NCI-H2171 (cell line): ENCODE measurements at places on chromosomes 12 and 14.

- no peak for DNase-seq
These were observed 8.5 kb downstream of the SLC17A8 start for GRCh38 chr12:100365411-100365810.

DNA sequence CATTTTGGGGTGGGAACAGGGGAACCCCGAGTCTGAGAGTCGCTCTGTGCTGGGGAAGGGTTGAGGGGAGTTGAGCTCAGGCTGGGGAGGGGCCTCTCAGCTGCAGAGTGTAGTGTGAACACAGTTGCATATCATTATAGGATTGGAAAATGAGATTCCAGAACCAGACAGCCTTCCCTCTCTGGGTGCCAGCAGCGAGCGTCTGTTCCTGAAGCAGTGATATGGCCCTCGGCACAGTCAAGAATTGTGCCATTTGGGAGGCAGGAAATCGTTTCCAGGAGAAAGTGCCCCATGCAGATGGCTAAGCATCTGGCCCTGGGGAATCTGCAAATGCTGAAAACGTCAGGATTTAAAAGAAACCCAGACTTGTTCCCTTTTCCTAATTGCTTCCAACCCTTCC, 70.4 kb upstream of the SFSWAP start:
- DNase-seq, result peak; percentile 58

- no peak for DNase-seq
These were observed 368.6 kb downstream of the BCL11B start for GRCh38 chr14:98903371-98903770.

DNA sequence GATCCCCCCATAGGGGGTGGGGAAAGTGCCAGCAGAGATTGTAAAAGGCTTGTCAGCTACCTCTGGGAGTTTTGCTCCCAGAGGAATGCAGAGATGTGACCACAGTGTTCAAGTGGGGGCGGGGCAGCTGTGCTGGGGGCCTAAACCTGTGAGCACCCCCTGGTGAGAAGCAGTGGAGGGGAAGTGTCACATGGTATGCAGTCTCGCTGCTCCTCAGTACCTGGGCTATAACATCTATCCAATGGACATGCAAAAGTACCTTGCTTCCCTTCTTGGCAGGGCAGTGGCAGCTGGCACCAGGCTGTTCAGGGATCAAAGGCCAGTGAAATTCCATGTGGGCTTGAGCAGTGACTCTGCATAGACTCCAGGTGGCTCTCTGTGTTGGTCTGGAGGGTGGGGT, 20.3 kb downstream of the OR4K2 start:
- no peak for DNase-seq

- peak; percentile 45 for DNase-seq
These were observed 22.1 kb upstream of the NINJ2 start for GRCh38 chr12:685388-685787.

DNA sequence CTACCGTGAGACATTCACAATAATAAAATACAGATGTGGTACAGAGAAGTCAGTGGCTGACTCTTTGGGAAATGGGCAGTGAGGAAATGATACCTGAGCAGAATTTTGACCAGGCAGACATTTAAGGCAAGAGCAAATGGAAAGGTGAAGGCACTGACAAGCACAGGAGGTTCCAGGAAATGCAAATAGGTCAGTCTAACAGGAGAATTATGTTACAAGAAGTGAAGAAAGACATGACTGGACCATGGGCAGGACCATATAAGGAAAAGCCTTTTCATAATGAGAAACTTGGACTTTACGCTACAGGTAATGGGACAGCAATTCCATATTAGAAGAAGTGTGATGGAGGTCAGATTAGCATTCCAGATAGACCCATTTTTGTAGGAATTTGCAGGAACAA, 338.9 kb downstream of the PDZRN4 start:
- no peak for DNase-seq

- DNase-seq, result no peak
These were observed 11.1 kb downstream of the RASSF3 start for GRCh38 chr12:64621257-64621942.

GRCh38 chr12:7856516-7856915, 16.2 kb downstream of the SLC2A14 start:
- DNase-seq, result no peak

- no peak for DNase-seq
These were observed 94.8 kb downstream of the BCL11B start for GRCh38 chr14:99177046-99177655.

GRCh38 chr14:105249182-105250007, 1.1 kb downstream of the BTBD6 start:
- no peak for DNase-seq

DNA sequence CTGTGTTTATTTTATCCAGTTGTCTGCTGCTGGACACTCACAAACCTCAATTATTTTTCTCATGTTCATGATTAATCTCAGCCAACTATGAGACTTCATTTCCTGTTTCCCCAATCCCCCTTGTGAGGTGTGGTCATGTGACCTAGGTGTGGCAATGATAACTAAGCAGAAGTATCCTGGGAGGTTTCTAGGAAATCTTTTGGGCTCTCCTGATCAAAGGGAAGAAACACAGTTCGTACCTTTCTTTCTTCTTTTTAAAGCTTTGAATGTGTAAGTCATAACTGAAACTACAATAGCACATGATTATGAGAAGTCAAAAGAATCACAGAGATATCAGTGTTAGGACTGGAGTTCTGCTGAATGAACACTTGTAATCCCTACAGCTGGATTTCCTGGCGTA, 34.4 kb upstream of the MANSC4 start:
- DNase-seq, result no peak

- DNase-seq, result no peak
These were observed 2.1 kb downstream of the TTC6 start for GRCh38 chr14:37597538-37597913.
